ENCODE measurements at places on chromosomes 12 and 14. TPM values are rescaled to one million over a fixed set of nuclear protein-coding genes. Genes with fewer than 3 reads are reported as not detected.

DNA sequence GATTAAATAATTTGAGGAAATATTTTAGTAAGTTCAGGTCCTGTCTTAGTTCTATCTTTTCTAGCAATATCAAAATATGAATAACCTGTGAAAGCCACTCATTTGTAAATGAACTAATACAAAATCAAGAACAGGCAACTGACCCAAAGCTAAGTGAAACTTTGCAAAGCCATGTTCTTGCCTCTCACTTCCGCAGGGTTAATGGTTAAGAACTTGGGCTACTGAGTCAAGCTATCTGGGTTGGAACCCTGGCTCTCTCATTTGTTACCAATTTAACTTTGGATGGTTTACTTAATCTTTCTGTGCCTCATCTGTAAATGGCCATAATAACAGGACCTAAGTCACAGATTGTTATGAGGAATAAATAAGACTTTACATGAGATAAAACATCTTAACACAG lies 2.8 kb downstream of the KIF21A start:
- no peaks in the 10 kb centered on the region for H3K27me3 ChIP-seq
- H3K27ac ChIP-seq, result no peak overlapping the region
- no peak overlapping the region for H3K4me3 ChIP-seq
- H3K4me1 ChIP-seq, result no peaks in the 10 kb centered on the region
- H3K36me3 ChIP-seq, result no peaks in the 10 kb centered on the region
- no peak for DNase-seq

DNA sequence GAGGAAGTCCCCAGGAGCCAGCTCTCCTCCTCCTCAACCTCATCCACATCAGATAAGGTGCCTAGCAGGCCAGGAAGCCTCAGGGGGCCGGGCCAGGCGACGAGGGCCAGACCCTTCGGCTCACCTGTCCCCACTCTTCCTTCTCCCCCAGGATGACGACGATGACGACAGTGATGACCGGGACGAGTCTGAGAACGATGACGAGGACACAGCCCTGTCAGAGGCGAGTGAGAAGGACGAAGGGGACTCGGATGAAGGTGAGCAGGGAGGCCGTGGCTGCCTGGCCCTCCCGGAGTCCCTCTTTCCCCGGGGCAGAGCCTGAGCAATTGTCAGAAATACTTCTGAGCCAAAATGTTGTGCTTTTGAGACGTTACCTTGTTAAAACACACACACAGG lies 13.8 kb downstream of the SETD1B start:
- H3K4me3 ChIP-seq, result no peak overlapping the region
- H3K36me3 ChIP-seq, result peaks cover 40% of the 10 kb centered on the region
- no peak for DNase-seq
- H3K4me1 ChIP-seq, result no peaks in the 10 kb centered on the region

- H3K27me3 ChIP-seq, result peaks cover 41% of the 10 kb centered on the region
- H3K36me3 ChIP-seq, result no peaks in the 10 kb centered on the region
- H3K4me3 ChIP-seq, result no peak overlapping the region
- no peaks in the 10 kb centered on the region for H3K4me1 ChIP-seq
- H3K27ac ChIP-seq, result no peak overlapping the region
Observed at GRCh38 chr12:54555670-54556257, 6.4 kb downstream of the PDE1B start.

DNA sequence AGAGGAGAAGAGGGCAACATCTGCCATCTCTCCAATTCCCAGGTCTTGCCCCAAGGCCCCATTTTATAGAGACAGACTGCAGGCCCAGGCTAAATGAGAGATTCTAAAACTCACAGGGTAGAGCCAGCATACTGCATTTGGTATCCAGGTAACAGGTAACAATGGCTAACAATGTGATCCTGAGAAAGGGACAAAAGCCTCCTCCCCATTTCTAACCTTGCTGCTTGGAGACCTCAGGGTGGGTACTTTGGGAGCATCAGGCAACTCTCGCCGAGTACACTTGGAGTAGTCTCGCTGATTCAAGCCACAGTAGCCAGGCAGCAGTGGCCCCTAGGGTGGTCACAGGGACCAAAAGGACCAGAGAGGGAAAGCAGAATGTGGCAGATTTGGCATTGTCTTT lies 162.6 kb upstream of the PLEKHA5 start:
- H3K27ac ChIP-seq, result no peak overlapping the region
- H3K4me1 ChIP-seq, result peaks cover 10% of the 10 kb centered on the region
- H3K36me3 ChIP-seq, result no peaks in the 10 kb centered on the region
- no peaks in the 10 kb centered on the region for H3K27me3 ChIP-seq

RNASE3 gene
- not detected for total RNA-seq
